ENCODE measurements at places on chromosomes 13 and 19.

DNA sequence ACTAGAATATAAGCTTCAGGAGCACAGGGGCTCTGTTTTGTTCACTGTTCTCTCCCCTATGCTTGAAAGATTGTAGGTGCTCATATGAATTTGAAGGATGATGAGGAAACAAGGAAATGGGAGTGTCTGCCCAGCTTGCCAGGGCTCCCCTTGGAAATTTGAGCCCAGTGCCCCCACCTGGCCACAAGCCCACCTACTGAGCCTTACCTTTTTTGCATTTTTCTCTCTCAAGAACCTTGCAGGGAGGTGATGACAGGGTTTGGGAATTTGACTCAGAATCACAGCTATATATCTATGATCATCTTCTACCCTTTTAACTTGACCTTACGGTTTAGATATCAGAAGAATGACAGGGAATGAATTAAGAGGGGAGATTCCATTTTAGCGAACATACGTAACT lies 33.8 kb downstream of the SERP2 start:
- DNase-seq = no peak

DNA sequence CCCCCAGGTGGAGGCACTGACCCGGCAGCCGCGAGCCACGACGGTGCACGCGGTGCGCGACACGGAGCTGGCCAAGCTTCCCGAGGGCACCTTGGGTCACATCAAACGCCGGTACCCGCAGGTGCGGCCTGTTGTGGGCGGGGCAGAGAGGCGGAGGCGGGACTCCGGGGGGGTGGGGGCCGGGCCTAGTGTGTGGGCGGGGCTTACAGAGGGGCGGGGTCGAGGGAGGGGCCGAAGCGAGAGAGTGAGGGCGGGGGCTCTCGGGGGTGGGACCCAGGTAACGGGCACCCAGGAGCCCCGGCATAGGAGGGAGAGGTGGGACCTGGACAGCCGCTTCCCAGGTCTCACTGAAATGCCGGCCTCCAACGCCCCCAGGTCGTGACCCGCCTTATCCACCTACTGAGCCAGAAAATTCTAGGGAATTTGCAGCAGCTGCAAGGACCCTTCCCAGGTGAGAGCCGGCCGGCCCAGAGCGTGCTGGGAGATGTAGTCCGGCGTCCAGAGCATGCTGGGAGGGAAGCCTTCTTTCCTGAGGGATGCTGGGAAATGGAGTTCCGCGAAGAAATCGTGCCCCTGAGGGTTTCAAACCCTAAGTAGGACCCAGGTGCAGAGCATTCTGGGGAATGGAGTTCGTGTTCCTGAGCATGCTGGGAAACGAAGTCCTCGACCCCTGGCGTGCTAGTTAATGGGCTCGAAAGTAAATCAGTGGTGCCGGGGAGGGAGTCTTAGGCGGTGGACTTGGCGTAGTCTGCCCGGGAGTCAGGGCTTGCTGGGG lies 15.7 kb downstream of the PNPLA6 start:
- DNase-seq = peak; percentile 77

- no peak for DNase-seq
Observed at GRCh38 chr19:34367624-34367957, 2.6 kb downstream of the GPI start.

DNA sequence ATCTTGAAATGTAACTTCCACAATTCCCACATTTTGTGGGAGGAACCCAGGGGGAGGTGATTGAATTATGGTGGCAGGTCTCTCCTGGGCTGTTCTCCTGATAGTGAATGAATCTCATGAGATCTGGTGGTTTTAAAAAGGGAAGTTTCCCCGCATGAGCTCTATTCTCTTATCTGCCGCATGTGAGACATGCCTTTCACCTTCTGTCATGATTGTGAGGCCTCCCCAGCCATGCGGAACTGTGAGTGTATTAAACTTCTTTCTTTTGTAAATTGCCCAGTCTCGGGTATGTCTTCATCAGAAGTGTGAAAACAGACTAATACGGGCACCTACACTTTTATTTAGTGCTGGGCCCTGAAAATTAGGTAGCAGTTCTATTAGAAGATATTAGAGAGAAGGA lies 45.8 kb downstream of the TNFSF13B start:
- no peak for DNase-seq

- no peak for DNase-seq
Observed at GRCh38 chr13:65378943-65379519, 1851.1 kb downstream of the PCDH9 start.

- no peak for DNase-seq
Observed at GRCh38 chr19:38709671-38710415, 34.4 kb downstream of the CAPN12 start.

DNA sequence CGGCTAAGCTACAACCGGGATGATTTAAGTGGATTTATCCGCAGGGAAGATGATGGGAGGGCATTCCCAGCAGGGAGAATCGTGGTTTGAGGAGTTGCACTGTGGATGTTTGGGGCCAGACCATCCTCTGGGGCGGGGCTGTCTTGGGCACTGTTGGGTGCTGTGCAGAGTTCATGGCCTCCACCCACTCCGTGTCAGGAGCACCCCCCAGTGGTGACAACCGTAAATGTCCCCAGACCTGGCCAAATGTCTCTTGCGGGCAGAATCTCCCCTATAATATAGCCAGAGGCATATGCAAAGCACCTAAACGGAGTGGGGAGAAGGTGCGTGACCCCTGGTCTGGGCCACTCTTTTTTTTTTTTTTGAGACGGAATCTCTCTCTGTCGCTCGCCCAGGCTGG lies 40.2 kb downstream of the SMIM24 start:
- DNase-seq = no peak

DNA sequence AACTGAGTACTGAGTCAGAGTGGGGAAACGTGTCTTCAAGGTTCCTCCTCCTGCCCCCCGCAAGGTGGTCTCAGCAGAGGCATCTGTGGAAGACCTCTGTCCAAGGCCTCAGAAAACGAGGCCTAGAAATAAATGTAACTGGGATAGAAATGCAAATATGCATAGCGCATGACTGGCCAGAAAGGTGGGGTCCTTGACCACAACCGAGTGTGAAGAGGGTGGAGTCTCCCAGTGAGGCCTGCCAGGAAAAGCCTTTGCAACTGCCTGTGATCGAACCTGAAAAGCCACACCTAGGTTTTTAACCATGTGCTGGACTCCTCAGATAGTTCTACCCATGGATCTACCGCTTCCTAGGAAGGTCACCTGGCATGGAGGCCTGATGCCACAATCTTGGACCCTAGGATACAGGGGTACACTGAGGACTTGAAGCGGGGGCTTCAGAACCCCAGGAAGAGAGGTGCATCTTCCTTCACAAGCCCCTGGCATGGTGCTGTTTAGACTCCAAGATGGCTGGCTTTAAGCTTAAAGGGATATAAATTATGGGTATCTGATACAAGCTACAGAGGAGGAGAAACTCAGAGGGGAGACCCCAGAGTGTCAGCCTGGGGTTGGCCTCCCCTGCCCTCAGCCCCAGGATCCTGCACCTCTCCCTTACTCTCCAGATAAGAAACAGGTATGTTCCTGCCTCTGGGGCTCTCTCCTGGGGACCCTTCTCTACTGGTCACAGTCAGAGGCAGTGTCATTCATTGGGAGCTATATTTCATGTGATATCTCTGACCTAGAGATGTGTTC lies 18.3 kb upstream of the SIGLEC6 start:
- DNase-seq = no peak

DNA sequence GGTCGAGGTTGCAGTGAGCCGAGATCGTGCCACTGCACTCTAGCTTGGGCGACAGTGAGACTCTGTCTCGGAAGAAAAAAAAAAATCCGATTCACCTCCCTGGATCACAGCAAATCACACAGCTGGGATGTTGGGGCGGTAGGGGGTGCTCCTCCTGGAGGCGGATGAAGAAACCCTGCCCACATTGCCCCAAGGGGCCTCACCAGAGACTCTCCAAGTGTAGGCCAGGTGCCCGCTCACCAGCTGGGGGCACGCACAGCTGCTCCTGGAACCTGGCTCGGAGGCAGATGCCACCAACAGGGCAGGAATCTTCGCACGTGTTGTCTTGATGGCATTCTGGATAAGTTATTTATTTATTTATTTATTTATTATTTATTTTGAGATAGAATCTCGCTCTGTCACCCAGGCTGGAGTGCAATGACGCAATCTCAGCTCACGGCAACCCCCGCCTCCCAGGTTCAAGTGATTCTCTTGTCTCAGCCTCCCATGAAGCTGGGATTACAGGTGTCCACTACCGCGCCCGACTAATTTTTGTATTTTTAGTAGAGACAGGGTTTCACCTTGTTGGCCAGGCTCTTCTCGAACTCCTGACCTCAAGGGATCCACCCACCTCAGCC lies 3.1 kb downstream of the UQCR11 start:
- DNase-seq = no peak

GRCh38 chr19:35986664-35987570 lies 8.1 kb upstream of the SDHAF1 start:
- no peak for DNase-seq

- DNase-seq = no peak
Observed at GRCh38 chr13:61149331-61149730, 266.3 kb downstream of the PCDH20 start.

- no peak for DNase-seq
Observed at GRCh38 chr13:96744367-96745331, 249.6 kb downstream of the OXGR1 start.

GRCh38 chr13:98821372-98822224 lies 69.1 kb upstream of the SLC15A1 start:
- DNase-seq = peak; percentile 51

DNA sequence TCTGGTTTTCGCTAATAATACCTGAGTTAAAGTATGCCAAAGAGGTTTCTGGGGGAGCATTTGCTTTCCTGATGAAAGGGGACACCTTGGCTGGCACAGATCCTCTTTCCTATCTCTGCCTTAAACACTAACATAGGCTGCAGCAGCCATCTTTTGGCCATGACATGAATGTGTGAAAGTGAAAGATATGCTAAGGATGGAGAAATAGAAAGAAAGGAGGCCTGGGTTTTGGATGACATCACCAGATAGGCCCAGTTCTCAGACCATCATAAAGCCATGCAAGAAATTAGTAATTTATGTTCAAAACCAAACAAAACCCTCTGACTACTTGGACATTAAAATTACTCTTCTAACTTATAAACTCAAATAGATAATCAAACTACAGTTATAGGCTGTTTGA lies 279.7 kb downstream of the COG6 start:
- no peak for DNase-seq

- no peak for DNase-seq
Observed at GRCh38 chr13:40651866-40652587, 14.4 kb downstream of the FOXO1 start.

DNA sequence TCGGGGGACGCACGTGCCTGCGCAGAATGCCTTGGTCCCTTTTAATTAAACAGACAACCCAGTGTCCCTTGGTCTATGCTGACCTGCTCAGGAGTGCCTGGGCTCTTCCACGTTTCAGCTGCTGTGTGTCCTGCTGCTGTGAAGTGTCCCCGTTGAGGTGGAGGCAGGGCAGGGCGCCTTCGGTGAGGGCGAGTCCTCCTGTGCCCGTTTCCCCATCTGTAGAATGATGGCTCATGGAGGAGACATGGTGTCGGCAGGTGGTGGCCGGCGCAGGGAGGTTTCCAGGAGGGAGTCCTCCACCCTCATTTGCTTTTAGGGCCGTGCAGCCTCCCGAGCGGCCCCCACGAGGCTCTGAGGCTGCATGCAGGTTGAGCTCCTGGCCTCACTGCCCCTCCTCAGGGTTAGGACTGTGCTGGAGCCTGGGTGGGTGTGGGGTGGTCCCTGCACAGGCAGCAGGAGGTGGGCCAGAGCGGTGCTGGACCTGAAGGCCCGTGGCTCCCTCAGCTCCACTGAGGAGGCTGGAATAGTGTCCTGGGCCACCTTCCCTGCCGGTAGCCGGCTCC lies 8.8 kb downstream of the STK11 start:
- DNase-seq = no peak

DNA sequence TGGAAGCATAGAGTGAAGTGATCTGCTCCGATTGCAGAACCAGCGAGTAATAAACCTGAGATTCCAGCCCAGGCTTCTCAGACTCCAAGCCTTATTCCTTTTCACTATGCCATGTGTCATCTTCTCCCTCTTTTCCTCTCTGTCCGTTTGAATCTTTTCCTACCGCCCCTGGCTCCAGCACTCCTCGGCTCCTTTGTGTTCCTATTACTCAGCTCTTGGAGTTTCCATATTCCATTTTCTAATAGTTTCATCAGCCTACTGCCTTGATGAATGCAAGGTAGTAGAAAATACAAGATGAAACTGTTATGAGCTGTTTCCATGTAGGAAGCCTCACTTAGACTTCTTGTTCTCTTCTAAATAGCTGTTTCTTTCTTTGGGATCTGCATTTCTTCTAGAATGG lies 138.6 kb downstream of the MYO16 start:
- DNase-seq = no peak

GRCh38 chr13:52738719-52739467 lies 727 bp downstream of the CNMD start:
- DNase-seq = no peak

- no peak for DNase-seq
Observed at GRCh38 chr13:111143865-111144540, 28.9 kb downstream of the ARHGEF7 start.

GRCh38 chr13:44786756-44787155 lies 202.5 kb downstream of the NUFIP1 start:
- no peak for DNase-seq

DNA sequence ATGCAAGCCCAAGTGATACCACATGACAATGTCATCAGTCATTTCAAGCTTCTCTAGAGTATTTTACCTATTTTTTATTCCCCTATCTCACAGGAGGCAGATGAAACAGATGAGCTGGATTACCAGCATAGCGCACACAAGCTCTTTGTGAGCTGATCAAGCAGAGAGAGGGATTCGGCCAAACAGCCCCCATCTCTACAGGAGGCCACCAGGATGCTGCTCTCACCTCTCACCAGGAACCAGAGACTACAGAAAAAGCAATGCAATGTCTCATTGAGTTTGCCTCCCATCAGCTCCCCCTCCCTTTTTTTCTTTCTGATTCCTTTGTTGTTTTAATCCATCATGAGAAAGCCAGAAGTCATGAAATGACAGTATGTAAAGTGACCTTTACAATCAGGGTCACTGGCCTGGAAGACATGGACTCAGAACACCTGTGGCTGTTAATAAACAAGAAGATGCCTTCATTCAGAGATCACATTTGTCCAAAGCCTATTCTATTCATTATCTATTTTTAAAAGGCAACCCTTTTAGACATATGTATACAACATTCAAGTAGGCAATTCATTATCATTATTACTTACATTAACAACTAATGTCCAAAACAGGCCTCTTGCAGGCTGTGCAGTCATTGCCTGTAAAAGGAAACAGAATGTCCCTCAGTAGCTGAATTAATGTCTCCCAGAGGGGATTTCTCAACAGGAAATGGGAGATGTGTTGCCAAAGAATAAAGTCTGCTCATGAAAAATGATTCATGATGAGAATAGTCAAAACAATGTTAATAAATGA lies 656.6 kb downstream of the TBC1D4 start:
- no peak for DNase-seq

DNA sequence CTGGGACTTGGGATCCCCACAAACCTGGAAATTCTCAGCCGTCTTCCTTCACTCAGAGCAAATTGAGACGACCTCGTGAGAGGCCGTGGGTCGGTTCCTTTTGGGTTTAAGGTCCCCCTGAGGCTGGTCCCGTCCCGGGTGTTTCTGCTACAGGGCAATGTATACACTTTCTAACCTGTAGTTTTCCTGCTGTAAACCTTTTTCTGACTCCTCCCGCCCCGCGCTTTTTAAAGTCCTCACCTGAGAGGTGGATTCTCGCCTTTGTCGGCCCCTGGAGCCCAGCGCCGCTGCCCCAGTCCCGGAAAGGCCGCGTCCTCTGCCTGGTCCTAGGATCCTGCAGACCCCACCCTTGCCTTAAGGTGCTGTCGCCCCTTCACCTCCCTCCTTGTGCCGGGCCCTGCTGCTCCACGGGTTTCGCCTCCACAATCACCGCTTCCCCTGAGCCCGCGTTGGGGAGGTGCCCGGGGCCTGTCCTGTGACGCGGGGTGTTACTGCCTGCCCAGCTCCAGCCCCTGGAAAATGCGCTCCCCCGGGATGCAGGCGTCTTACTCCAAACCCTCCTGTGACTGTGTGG lies 391 bp downstream of the ZNF761 start:
- no peak for DNase-seq

- peak; percentile 85 for DNase-seq
Observed at GRCh38 chr13:20924758-20925394, 22.3 kb upstream of the XPO4 start.

All from mucosa of gallbladder (tissue), 1 donor.